ENCODE measurements at places on chromosomes 12 and 14.

- DNase-seq = no peak
These were observed 31.2 kb downstream of the FBXO21 start for GRCh38 chr12:117158911-117159553.

DNA sequence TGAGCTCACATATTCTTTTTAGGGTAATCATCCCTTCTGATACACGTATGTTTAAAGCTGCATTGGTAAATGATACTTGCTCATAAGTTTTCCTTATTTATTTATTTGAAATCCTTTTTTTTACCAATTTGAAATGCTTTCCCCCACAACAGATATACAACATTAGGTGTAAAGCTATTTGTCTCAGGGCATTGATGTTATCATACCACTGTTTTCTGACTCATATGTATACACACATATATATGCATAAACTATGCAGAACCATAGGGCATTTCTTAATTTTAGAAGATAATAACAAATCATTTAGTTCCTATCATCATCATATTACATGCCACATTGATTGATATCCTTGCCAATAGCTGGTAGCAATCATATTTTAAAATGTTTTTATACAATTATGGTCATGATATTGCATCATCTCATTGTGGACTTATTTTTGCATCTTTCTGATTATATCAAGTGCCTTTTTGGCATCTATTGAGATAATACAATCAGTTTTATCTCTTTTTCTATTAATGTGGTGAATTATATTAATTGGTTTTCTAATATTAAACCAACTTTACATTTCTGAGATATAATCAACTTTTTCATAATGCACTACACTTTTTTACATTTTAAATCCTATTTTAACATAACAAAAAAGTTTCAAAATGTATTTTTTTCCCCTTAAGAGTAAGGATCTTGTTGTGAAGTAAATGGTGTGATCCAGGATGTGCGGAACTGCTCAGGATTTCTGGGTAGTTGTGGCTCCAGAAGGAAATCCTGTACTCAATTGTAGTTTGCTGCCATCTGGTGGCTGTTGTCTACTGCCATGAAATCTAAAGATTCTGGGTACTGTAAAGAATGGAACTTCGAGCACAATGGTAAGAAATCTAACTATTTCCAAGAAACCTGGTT, 16.7 kb downstream of the OR9K2 start:
- no peak for DNase-seq

- no peak for DNase-seq
These were observed 32.0 kb upstream of the SEL1L start for GRCh38 chr14:81565441-81566290.

- no peak for DNase-seq
These were observed 74.6 kb downstream of the SLCO1B3 start for GRCh38 chr12:20885116-20885515.

- DNase-seq = no peak
These were observed 162.1 kb upstream of the NTF3 start for GRCh38 chr12:5269846-5270245.

GRCh38 chr14:99432485-99432884, 48.2 kb downstream of the SETD3 start:
- no peak for DNase-seq

DNA sequence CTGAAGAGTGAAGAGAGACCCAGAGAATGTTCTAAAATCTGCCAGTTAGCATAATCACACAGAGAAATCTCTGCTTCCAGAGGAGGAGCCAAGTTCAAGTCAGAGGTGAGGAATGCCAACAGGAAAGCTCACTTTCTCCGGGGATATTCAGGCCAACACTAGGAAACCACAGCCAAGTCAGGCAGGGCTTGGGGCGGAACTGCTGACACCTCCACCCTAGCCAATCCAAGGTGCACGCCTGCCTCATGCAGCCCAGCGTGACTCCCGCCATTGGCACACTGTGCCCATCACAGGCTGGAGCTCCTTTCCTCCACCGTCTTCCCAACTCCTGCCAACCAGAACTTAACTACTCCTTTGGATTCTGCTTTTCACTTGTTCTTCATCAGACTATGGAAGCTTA, 374.3 kb upstream of the CCDC196 start:
- no peak for DNase-seq

DNA sequence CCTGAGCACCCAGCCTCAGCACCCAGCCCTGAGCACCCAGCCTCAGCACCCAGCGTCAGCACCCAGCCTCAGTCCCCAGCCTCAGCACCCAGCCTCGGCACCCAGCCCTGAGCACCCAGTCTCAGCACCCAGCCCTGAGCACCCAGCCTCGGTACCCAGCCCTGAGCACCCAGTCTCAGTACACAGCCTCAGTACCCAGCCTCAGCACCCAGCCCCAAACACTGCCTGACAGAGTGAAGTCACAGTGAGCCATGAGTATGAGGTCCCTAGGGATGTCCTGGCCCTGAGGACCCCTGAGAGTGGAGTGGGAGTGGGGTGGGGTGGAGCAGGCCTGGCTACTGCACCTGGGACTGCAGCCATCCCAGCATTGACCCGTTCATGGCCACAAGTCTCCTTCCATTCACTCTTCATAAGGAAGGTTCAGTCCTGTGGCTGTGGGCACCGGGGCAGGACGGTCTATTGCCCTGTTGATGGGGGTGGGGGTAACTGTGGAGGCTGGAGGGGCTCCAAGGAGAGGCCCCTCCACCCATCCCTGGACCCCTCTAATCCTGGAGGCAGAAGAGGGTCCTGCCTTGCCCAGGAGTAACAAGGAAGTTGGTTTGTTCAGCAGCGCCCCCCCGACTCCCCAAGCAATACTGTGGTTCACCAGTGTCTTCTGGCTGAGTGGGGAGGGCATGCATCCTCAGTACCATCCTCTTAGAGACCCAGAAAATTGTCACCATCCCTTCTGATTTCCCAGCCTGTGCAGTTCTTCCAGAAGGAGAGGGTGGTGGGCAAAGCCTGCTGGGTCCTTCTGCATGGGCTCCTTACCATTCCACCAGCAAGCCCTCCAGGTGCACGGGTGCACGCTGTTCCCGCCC, 140.5 kb downstream of the ADGRD1 start:
- no peak for DNase-seq

DNA sequence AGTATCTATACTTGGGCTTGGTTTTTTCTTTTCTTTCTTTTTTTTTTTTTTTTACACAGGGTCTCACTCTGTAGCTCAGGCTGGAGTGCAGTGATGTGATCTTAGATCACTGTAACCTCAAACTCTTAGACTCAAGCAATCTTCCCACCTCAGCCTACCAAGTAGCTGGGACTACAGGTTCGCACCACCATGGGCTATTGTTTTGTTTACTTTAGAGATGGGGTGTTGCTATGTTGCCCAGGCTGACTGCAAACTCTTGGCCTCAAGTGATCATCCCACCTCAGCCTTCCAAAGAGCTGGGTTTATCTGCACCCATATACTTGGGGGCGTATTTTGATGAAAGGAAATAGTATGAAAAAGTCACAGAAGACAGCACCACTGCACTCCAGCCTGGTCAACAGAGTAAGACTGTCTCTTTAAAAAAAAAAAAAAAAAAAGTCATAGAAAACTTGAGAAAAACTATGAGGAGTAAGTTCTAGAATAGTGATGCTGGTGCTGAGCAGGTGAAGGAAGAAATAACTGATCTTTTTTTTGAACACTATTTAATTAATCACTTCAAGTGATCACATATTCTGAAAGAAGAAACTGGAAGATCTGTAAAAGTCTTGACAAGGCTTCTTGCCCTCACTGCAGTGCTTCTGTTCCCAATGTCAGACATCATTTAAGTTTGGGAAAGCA, 53.8 kb upstream of the NPFF start:
- DNase-seq = no peak

DNA sequence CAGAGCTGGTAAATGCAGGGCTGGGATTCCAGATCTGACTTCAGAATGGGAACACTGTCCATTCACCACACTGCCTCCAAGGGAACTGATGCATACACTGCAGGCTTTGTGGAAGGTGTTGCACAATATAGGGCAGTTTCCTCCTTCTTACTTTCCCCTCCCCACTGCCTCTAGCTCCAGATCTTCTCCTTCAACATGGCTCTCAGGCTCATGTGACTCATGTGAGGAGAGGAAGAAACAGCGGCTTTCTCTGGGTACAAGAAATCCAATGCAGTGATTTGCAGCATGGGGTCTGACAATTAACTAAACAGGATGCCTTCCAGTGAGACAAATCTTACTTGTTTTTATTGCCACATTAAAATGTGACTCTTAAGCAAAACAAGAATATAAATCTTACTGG, 447.6 kb upstream of the CCDC196 start:
- DNase-seq = no peak

DNA sequence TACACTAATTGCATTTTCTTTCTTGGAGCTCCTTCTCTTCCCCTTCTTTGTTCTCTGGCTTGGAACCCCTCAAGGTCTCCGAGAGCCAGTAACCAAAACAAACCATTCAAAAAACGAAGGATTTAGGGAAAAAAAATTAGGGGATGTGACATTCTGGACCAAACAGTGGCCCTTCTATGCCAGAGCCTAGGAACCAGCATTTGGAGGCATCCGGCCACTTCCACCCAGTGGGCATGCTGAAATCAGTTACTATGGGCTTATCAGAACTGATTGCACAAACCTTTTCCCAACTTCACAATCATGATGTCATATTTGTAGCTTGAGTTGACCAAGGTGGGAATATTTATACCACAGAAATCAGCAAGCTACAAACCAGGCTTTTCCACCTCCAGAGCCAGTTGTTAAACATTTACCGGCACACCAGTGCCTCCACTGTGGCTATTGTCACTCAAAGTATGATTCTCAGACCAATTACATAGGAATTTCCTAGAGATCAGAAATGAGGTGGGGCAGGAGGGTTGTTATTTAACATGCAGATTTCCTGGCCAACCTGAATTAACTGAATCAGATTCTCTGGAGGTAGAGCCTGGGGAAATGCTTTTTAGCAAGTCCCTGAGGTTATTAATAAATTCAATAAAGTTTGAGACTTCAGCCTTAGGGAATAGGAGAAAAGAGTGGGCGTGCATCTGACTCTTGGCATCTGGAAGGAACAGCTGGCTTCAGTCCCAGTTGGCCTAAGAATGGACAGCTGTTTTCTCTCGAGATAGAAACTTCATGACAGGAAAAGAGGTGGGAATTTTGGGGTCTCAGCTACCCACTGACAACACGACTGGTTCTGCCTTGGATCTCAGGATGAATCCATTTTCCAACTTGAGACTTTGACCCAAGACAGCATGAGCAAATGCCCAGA, 273.9 kb downstream of the ZFP36L1 start:
- DNase-seq = no peak

GRCh38 chr14:105933238-105933637, 406.9 kb downstream of the TMEM121 start:
- no peak for DNase-seq

DNA sequence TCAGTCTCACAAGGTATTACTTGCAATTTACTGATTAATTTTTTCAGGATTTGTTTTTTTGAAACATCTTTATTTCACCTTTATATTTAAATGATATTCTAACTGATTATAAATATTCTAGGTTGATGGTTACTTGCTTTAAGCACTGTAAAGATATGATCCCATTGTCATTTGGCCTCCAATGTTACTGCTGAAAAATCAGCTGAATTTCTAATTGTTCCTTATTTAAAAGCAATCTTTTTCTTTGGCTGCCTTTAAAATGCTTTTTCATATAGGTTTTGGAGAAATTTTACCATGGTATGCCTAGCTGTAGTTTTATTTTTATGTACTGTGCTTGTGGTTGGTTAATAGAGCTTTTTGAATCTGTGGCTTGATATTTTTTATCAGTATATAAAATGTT, 275.6 kb upstream of the PPFIA2 start:
- DNase-seq = no peak

DNA sequence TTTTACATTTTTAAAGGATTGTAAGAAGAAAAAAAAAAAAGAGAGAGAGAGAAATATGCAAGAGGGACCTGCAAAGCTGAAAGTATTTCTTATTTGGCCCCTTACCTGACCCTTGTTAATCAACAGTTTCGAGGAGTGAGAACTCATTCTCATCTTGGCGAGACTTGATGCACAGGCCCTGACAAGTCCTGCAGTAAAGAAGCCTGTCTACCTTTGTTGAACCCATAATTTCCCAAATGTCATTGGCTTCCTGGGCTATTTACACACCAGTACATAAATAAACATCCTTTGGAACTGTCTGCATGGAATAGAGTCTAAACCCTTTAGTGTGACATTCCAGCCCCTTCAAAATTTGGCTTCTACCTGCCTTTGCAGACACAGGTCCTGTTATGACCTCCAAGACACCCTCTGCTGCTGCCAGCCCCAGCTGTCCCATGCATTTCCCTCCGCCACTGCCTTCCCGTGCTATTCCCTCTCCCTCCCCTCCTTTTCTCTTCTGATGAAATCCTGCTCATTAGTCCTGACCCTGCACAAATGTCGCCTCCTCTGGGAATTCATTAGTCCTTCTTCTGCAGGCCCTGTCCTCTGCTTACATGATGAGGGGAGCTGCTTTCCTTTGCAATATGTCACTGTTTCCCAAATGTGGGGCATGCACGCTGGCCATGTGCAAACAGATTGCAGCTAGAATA, 35.1 kb downstream of the MYL2 start:
- DNase-seq = no peak

- DNase-seq = no peak
These were observed 222.3 kb downstream of the RAD51B start for GRCh38 chr14:68041876-68042354.

DNA sequence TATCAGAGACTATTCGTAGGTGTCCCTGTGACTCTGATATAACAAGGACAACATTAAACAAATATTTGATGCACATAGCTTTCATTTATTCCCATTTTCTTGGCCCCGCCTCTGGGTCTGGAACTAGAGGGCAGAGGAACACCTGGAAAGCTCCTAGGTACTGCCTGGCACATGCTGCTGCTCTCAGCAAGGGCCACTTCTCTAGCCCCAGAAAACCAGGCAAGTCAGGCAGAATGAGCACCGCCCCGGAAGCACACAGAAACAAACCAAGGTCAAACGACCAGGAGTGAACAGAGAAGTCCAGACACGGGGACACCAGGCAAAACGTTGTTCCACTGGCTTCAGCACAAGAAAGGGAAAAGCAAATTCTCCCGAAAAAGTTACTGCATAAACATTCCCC, 76.1 kb downstream of the TTC7B start:
- no peak for DNase-seq

GRCh38 chr12:55927588-55928502, at the start of gene PYM1:
PYM1 (minus strand) TSS chr12:55927894; CDS start chr12:55927761, 133 bp downstream.
- DNase-seq = peak; percentile 52

- no peak for DNase-seq
These were observed 38.7 kb upstream of the CRY1 start for GRCh38 chr12:107131832-107132616.

- DNase-seq = no peak
These were observed 146.1 kb downstream of the C12orf75 start for GRCh38 chr12:105476616-105477015.

DNA sequence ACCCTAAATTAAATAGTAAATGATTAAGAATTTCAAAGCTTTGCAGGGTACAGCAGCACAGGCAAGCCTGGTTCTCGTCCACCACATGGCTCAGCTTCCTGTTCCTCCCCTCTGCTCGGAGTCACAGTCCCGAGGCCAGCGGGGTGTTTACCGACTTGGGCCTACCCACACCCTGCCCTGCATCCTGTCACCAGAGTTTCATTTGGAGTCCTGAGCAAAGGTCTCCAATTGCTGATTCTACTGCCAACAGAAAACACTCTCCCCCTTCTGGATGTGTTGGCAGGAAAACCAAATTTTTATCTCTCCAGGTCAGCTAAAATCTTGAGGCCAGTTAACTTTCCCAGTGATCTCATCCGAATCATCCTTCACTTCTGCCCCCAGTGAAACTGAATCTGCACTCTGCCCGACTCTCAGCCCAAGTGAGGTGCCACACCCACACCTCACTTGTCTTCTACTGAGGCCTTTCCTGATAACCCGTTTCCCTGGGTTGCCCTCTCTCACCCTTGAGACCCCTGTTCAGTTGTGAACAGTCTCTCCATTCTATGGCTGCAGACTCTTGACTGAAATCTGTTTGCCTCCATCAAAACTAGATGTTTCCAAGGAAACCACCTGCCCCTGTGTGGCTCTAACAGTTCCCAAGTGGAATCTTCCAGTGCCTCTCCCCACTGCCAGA, 71.2 kb downstream of the VCPKMT start:
- DNase-seq = peak; percentile 48

Data from activated CD4-positive, alpha-beta T cell treated with anti-CD3 and anti-CD28 coated beads for 1 hour (primary cell).